ENCODE measurements at places on chromosomes 3 and 15. TPM values are rescaled to one million over a fixed set of nuclear protein-coding genes. Genes with fewer than 3 reads are reported as not detected.

DNA sequence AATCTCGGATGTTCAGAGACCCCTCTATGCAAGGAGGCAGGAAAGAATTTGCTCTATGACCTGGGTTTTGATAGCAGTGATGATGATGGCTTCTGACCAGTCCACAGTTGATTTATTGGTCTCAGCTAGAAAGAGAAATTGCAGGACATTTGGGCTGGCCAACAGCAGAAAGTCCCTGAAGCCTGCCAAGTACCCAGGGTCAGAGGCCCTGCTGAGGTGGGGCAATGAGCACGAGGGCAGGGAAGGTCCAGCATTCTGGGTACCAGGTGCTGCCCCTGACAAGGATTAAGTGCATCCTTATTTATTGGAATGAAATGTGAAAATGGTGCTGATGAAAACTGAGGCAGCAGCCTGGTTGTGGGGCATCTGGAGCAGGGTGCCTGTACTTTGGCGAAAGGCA is 19.8 kb downstream of the C3orf62 start:
- no peak for DNase-seq

- no peak for DNase-seq
Measured at GRCh38 chr15:63203451-63204090, 14.2 kb downstream of the RAB8B start.

GRCh38 chr3:117476572-117476971 is 767.0 kb downstream of the TUSC7 start:
- DNase-seq, result no peak

MINAR1 gene
- total RNA-seq, result 1.5 TPM

NPAP1 gene
- total RNA-seq, result 0.06 TPM

IL20RB gene
- total RNA-seq, result 2.0 TPM

GTPBP8 gene
- 32.9 TPM for total RNA-seq

All from neural progenitor cell (in vitro differentiated cells).